ENCODE measurements at places on chromosomes 6 and 20. TPM values are rescaled to one million over a fixed set of nuclear protein-coding genes. Genes with fewer than 3 reads are reported as not detected.

- no peak for DNase-seq
Measured at GRCh38 chr6:44003345-44004061, 123.7 kb downstream of the MRPL14 start.

ZNF311 gene
- 0.13 TPM for total RNA-seq

WASF1 gene
- 0.47 TPM for total RNA-seq

FAM184A gene
- total RNA-seq, result 0.47 TPM

- no peak for DNase-seq
Measured at GRCh38 chr6:18207949-18208348, 52.7 kb downstream of the KDM1B start.

BPIFB2 gene
- total RNA-seq, result not detected

DNA sequence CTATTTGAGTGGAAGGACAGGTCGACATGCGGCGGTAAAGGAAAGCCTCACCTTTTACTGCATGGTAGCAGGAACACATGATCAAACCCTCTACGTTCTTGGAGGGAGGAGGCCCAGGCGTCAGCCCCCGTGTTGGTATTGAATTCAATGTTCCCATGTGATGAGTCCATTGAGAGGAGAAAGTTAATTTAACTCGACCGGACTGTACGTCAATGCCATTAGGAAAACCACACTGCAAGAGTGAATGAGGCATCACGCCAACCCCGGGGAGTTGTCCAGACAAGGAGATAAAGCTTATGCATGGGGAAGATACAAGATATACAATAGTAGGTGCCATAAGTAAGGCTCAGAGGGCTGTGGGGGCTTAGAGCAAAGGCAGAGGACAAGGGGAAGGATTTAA, 213.9 kb upstream of the ECI2 start:
- no peak for DNase-seq

DNA sequence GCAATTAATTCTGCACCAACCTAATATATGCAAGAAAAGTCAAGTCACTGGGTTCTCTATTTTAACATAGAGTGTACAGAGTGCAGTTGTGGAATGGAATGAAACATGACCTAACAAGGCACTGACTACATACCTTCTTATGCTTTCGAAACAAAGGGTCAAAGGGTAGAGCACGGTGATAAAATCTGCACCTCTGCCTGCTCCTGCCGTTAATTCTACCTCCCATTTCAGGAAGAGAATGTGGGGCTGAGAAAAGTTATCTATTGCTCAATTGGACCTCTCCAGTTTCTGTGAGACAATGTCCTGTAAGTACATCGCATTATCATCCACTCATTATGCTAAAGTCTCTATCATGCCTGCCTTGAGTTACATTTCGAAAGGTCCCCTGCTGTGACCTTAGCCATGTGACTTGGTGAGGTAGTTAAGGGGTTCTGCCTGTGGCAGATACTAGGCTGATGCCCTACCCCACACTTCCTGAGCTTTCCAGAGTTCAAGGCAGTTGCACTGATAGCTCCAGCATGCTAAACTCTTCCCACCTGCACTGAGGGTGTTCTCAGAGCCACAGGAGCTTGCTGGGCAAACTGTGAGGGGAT, 14.0 kb upstream of the MOCS1 start:
- no peak for DNase-seq

TREML1 gene
- not detected for total RNA-seq

OXT gene
- not detected for total RNA-seq

- DNase-seq, result no peak
Measured at GRCh38 chr6:63941747-63942470, 306.3 kb downstream of the PHF3 start.

DNA sequence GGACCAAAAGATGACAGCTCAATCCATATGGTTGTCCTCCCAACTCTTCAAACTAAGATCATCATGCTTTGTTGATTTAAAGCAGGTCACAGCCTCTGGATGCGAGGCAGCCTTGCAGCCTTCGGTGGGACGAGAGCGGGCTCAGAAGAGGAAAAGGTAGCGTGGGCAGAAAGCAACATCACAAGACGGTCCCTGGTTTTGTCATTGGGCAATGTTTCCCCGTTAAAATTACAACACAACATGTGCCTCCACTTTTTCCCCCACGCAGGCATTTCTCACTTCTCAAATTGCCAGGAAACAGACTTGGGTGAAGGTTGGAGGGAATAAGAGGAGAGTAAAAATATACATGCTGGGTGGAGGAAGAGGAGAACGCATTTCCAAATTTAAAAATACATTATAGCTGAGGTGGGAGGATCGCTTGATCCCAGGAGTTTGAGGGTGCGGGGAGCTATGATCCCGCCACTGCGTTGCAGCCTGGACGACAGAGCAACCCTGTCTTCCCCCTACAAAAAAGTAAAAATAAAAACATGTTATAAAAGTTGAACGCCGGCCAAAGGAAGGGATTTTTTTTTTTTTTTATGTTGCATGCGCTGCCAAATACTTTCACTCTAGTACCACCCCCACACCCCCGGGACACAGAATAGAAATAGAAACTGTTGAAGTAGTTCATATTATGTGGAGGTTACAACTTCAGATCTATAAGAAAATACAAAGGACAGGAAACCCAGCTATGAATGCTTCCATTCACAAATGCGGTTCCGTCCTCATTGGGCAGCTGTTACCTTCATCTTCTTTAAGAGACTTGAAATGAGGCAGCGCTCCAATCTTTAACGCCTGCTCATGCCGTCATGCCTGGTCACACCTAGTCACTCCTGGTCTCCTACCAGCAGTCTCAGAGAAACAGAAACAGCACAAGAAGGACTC, 13.9 kb upstream of the NAA20 start:
- DNase-seq, result no peak

- DNase-seq, result no peak
Measured at GRCh38 chr6:33167374-33168283, 24.6 kb downstream of the COL11A2 start.

- no peak for DNase-seq
Measured at GRCh38 chr6:108961985-108962384, 113.8 kb downstream of the ARMC2 start.

GRCh38 chr20:17767624-17768023, 67.9 kb downstream of the BANF2 start:
- DNase-seq, result no peak

GRCh38 chr20:3927486-3928291, 38.5 kb downstream of the PANK2 start:
- DNase-seq, result peak; percentile 37

TP53TG5 gene
- total RNA-seq, result not detected

GRCh38 chr20:8803941-8804340, 264.9 kb upstream of the PLCB4 start:
- DNase-seq, result no peak

CD93 gene
- total RNA-seq, result 33.6 TPM

RIPOR3 gene
- total RNA-seq, result 4.8 TPM

DNA sequence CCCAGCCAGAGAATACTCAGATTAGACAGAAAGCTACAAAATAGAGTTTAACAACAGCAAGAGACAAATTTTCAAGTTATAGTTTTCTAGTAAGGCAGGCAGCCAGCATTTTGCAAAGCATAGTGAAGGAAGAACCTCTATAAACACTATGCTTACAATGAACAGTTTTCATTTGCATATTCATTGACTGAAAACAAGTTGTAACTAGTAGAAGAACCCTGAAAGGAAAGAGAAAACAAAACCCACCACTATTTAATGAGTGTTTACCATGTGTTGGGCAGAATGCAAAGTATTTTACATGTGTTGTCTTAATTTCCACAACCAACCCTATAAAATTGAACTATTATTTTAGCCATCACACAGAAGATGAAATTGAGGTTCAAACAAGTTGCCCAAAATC, 196.1 kb downstream of the UBE3D start:
- DNase-seq, result no peak

- no peak for DNase-seq
Measured at GRCh38 chr6:24451581-24452388, 37.6 kb downstream of the GPLD1 start.

GRCh38 chr20:37348792-37349516, 3.0 kb downstream of the SRC start:
- no peak for DNase-seq

- no peak for DNase-seq
Measured at GRCh38 chr6:170012037-170012330, 260.6 kb downstream of the ERMARD start.

GRCh38 chr20:25626779-25627178, 3.0 kb upstream of the NANP start:
- DNase-seq, result no peak

- DNase-seq, result no peak
Measured at GRCh38 chr20:63452821-63453523, 19.5 kb downstream of the KCNQ2 start.

DNA sequence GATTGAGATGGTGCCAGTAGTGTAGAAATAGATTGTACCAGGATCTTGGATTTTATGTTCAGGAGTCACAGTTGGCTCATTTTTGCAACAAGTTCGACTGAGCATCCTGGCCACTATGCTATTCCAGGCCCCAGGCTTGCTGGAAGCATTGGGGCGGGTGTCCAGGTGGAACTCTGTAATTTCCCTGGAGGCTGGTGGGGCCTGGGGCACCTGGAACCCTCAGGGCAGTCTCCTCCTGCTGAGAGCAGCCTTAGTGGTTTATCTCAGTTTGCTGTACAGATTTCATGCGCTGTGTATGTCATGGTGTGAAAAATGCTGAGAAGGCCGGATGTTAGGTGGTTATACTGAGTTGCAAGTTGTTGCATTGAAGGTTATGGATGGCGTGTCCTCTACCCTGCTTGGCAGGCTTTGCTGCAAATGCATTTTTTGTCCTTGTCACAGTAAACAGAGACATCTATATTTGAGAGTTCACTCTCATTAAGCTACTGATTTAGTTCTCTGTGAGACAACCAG, 135.1 kb upstream of the MYLIP start:
- no peak for DNase-seq
